ENCODE measurements at places on chromosomes 7 and 10.

DNA sequence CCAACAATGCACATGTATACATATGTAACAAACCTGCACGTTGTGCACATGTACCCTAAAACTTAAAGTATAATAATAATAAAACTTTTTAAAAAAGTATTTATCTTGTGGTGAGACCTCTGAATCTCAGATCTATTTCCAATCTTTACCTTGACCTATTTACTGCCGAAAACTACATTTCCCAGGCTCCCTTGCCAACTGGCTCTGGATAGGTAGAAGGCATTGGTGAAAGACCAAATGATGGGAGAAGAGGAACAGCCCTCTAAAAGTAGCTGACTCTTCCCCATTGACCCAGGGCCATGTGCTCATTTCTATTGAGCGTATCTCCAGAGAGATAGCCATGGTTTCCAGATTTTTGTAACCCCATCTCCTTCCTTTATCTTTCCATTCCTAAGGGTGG lies 247.4 kb downstream of the GPAM start:
- no peak for DNase-seq

DNA sequence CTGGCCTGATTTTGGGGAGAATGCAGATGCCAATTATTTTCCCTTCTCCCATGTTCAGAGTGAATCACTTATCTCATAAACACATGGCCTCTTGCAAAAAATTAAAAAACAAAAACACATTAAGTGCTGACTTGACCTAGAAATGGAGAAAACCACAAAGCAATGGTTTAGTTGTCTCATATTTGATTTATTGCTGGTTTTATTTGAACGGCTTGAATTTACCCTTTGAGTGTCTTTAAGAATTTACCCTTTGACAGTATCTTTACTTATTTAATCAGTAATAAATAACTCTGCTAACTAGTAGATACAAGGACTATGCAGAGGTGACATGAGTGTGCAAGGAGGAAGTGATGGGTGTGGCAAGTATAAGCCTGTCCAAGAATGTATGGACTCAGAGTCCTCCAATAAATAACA lies 68.1 kb upstream of the GSDME start:
- DNase-seq = no peak

DNA sequence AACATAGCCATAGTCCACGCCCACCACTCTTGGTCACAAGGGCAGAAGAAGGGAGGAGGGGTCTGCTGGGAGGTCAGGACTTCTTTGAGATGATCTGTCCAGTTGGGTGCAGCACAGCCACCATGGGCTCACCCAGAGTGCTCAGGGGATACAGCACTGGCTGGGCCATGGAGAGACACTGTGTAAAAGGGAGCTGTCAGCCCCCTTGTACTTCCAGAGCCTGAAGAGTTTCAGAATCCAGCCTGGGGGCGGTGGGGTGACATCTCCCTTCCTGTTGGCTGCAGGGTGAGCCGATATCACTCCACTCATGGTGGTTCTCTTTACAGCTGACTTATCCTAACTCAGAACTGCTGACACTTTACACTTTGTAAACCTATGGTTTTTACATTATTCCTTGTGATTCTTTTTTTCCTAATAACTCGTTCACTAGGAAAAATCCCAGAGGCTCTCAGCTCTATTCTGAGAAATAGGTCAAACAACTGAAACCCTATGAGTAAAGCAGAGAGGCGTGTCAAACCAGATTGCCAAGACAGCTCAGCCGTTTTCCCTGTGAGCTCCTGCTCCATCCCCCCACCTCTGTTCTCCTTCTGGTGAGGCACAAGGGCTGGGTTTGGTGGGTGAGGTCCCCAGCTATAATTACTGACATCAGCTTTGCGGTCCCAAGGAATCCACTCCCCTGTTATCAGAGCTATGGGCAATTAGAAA lies 3.2 kb upstream of the MRPS24 start:
- no peak for DNase-seq

GRCh38 chr7:13091974-13092707 lies 404.7 kb downstream of the ARL4A start:
- DNase-seq = no peak

- DNase-seq = no peak
Measured at GRCh38 chr7:102300643-102301221, 14.1 kb downstream of the SH2B2 start.

Data from lung microvascular endothelial cell (primary cell).